ENCODE measurements at places on chromosomes 13 and 19.

GRCh38 chr13:92602560-92602959, 624.0 kb upstream of the GPC6 start:
- no peak for DNase-seq

GRCh38 chr13:99692854-99693253, 191.6 kb downstream of the TM9SF2 start:
- DNase-seq: no peak

DNA sequence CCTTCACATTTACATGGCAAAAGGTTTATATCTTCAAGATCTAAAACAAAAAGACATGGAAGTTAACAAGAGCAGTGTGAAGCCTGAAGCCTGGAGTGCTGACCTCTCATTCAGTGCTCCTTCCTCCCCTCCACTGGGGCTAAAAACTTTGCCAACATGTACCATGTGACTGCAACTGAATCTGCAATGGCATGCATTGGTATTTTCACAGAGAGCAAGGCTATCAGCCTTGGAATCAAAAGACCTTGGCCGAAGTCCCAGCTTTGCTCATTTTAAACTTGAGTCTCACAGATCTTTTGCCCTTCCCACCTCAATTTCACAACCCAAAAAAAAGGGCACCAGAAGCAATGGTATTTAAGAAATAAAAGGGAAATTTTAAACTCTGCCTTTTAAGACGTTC, 325.1 kb downstream of the DCT start:
- no peak for DNase-seq

GRCh38 chr13:20359335-20359734, 127.2 kb upstream of the GJB6 start:
- no peak for DNase-seq

- no peak for DNase-seq
These were observed 47.2 kb upstream of the F7 start for GRCh38 chr13:113058129-113058987.

GRCh38 chr19:2528675-2529101, 52.8 kb downstream of the GADD45B start:
- no peak for DNase-seq

DNA sequence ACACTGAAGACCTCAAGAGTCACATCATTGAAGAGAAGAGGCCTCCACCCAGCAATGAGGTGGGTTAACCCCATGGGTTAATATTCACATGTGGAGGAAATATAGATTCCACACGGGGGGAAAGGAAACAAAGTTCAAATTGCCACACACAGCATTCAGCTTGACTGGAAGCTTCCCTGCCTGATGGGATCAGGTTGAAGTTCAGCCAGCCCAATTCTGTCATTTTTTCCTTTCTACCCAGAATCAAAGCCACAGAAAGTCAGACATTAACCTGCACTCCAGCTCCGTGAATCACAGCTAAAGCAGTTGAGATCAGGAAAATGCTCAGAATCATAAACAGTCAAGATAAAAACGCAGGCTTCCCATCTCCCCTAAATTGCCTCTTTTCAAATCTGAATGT, 208.7 kb upstream of the OBI1 start:
- no peak for DNase-seq

DNA sequence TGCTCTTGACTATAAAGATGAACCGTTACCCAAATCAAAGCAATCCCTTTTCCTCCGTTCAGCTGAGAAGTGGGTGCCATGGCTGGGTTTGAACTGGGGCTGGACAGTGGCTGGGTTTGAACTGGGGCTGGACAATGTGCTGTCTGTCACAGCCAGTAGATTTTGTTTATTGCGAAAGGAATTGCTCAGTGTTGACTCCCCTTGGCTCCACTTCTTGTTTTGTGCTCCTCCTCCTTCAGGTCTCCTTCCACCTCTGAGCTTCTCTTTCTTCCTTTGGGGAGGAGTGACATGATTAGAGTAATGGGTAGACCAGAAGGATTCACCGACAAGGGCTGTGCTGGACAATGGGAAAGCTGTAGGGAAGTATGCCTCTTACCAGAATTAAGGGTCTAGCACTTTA, 19.4 kb upstream of the MBNL2 start:
- DNase-seq: no peak

DNA sequence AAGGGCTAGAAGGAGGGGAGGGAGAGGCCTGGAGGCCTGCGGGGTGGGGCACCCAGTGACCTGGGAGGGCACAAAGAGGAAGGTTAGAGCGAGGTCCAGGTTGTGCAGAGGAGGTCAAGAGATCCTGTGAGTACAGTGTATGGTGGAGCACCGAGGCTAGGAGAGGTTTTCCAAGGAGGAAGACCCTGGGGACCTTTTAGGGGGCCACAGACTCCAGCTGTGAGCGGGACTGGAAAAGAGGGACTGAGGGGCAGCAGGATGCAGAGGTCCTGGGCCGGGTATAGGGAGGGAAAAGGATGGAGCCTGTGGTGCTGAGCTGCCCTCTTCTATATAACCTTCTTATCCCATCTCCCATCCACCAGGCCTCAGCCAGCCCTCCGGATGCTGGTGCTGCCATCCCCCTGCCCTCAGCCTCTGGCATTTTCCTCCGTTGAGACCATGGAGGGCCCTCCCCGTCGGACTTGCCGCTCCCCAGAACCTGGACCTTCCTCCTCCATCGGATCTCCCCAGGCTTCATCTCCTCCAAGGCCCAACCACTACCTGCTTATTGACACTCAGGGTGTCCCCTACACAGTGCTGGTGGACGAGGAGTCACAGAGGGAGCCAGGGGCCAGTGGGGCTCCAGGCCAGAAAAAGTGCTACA, 863 bp downstream of the ZNF581 start:
- DNase-seq: no peak

GRCh38 chr13:110312339-110313031, 5.4 kb downstream of the COL4A2 start:
- no peak for DNase-seq

DNA sequence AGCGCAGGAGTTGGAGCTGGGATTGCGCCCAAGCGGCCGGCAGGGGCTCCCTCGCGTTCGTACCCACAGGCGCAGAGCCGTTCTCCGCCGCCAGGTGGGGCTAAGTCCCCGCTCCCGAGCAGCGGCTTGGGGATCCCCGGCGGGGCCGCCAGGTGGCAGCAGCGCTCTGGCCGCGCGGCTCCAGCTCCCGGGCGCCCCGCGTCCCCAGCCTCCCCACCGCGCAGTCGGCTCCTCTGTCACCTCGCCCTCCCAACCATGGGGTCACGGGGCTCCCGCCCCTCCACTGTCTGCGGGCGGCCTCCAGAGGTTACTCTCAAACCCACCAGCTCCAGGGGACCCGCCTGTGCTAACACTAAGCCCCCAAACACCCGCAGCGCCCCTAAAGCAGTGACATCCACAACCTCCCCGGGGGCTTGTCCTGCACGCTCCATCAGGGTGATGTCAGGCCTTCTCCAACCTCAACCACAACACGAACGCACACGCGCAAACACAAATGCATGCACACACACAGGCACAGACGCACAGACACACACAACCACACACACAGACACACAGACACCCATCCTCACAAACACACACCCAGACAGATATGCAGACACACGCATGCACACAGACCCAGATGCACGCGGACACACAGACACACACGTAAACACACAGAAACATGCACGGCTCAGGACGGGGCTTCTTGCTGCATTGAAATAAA, 18.4 kb upstream of the KCTD15 start:
- DNase-seq: no peak

- no peak for DNase-seq
These were observed 68.4 kb downstream of the EPS15L1 start for GRCh38 chr19:16403151-16403977.

- no peak for DNase-seq
These were observed 35.2 kb upstream of the ISYNA1 start for GRCh38 chr19:18473003-18473705.
